ENCODE measurements at places on chromosomes 5 and 9.

GRCh38 chr9:88387036-88387551 is 1.1 kb upstream of the SPIN1 start:
- H3K36me3 ChIP-seq = peaks cover 2% of the 10 kb centered on the region
- H3K27me3 ChIP-seq = no peaks in the 10 kb centered on the region
- DNase-seq = peak; percentile 16

DNA sequence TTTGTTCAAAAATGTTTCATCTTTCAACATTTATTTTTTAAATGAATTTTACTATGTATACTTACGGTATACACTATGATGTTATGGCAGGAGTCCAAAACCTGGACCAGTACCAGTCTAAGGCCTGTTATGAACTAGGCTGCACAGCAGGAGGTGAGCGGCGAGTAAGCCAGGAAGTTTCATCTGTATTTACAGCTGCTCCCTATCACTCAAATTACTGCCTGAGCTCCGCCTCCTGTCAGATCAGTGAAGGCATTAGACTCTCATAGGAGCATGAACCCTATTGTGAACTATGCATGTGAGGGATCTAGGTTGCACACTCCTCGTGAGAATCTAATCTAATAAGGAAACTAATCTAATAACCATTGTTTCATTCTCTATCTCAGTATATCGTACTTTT is 715.5 kb upstream of the PTPRD start:
- H3K36me3 ChIP-seq = no peaks in the 10 kb centered on the region
- no peaks in the 10 kb centered on the region for H3K4me1 ChIP-seq
- DNase-seq = no peak
- H3K27ac ChIP-seq = no peak overlapping the region

DNA sequence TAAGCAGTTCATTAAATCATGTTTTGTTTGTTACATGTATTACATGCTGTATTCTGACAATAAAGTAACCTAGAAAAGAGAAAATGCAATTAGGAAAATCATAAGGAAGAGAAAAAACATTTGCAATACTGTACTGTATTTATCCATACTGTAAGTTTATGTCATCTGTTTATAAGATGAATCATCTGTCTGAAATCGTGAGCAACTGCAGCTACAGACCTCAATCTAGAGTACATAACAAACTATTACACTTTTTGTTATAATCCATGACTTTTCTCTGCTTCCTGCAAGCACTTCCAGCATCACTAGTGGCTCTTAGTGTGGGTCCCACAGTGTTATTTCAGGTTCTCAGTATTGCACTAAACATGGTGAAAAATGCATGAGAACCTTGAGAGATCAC is 144.4 kb upstream of the NR4A3 start:
- H3K4me1 ChIP-seq = peaks cover 18% of the 10 kb centered on the region
- no peak for DNase-seq
- H3K27ac ChIP-seq = no peak overlapping the region
- no peaks in the 10 kb centered on the region for H3K36me3 ChIP-seq
- no peak overlapping the region for H3K4me3 ChIP-seq
- H3K27me3 ChIP-seq = no peaks in the 10 kb centered on the region

- no peak overlapping the region for H3K27ac ChIP-seq
- no peaks in the 10 kb centered on the region for H3K27me3 ChIP-seq
- peaks cover 87% of the 10 kb centered on the region for H3K36me3 ChIP-seq
Measured at GRCh38 chr9:92647671-92648473, 22.1 kb downstream of the IPPK start.

GRCh38 chr5:178227929-178228328 is 4.7 kb downstream of the PHYKPL start:
- DNase-seq = no peak
- H3K4me3 ChIP-seq = no peak overlapping the region
- H3K27me3 ChIP-seq = no peaks in the 10 kb centered on the region
- H3K27ac ChIP-seq = no peak overlapping the region

DNA sequence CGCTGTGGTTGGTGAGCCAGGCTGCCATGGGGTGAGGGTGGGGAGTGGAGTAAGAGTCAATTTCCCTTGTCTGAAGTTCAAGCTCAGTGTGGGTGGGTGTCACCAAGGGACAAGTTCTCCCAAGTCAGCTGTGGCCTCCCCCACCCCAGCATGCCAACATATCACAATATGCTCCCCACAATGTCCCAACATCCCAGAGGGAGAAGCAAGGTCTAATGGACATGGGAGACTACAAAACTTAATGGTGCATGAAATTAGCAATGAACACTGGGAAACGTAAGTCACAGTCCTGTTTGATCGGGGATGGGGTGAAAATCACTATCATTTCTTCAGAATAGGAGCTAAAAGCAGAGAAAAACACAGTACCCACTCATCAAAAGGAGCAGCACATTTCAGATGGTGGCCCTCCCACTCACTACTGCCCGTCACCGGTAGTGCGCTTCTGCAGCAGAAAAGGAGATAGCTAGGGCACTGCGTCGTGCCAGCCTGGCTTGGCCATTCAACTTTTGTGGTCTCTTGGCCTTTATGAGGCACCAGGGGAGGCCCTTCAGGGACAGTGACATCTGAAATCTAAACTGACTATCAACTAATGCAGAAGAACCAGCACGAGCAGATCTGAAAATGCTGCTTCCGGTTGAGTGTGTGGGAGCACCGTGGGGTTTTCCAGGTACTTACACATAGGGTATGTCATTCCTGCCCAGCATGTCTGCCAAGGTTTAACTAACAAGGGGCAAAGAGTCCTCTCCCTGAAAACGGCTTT is 20.5 kb upstream of the NDFIP1 start:
- H3K27me3 ChIP-seq = peaks cover 34% of the 10 kb centered on the region
- H3K4me3 ChIP-seq = no peak overlapping the region
- DNase-seq = no peak
- H3K36me3 ChIP-seq = no peaks in the 10 kb centered on the region

DNA sequence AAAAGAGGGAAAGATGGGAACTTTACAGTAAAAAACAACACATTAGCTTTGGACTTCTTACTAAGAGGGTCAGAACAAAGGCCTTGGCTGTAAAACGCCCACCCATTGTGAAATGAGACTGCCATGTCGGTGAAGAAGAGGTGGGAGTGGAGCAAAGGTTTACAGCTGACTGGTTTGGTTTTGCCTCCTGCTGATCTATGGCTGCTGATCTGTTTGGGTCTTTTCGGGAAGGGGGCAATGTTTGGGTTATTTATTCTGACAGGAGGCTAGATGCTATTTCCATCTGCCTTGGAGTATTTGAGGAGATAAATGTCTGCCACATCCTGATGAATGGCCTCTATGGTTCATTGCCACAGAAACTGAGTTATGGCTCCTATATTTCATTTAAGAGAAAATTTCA is 408.7 kb downstream of the TLE4 start:
- H3K27ac ChIP-seq = no peak overlapping the region
- no peaks in the 10 kb centered on the region for H3K36me3 ChIP-seq
- no peaks in the 10 kb centered on the region for H3K27me3 ChIP-seq
- DNase-seq = no peak
- H3K4me1 ChIP-seq = no peaks in the 10 kb centered on the region

DNA sequence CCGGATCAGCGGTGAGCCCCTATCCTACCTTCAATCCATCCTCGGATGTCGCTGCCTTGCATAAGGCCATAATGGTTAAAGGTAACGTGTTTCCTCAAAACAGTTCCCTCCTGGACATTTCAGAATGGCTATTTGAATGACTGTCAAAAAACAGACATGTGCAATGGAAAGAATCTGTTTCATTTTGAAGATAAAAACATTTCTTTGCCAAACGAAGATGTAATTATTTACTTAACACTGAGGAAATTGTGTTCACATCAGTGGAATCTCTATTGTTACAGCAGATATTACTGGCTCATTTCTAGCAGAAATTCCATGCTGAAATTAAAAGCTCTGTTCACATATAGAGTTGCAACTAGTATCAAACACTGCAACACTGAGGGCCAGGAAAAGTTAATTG is 7.1 kb downstream of the ANXA1 start:
- peaks cover 7% of the 10 kb centered on the region for H3K27me3 ChIP-seq
- no peak overlapping the region for H3K4me3 ChIP-seq
- H3K4me1 ChIP-seq = no peaks in the 10 kb centered on the region
- DNase-seq = no peak
- H3K36me3 ChIP-seq = no peaks in the 10 kb centered on the region
- H3K27ac ChIP-seq = no peak overlapping the region

DNA sequence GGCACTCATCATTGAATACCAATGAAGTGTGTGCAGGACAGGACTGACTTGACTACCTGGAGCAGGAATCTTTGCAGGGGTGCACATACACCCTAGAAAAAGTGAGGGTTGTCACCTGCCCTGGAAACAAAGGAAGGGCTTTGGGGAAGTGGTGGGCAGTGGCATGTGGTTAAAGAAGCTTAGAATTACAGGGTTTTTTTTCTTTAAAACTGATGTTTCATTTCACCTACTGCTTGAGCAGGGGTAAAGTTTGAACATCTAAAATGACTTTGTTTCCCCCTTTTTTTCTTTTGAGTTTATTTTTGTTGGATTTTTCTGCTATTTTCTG is 2.0 kb upstream of the KDM3B start:
- peaks cover 44% of the 10 kb centered on the region for H3K36me3 ChIP-seq
- peak overlapping the region; percentile 57 for H3K27ac ChIP-seq
- no peak overlapping the region for H3K4me3 ChIP-seq
- peaks cover 37% of the 10 kb centered on the region for H3K4me1 ChIP-seq
- H3K27me3 ChIP-seq = no peaks in the 10 kb centered on the region
- DNase-seq = no peak

DNA sequence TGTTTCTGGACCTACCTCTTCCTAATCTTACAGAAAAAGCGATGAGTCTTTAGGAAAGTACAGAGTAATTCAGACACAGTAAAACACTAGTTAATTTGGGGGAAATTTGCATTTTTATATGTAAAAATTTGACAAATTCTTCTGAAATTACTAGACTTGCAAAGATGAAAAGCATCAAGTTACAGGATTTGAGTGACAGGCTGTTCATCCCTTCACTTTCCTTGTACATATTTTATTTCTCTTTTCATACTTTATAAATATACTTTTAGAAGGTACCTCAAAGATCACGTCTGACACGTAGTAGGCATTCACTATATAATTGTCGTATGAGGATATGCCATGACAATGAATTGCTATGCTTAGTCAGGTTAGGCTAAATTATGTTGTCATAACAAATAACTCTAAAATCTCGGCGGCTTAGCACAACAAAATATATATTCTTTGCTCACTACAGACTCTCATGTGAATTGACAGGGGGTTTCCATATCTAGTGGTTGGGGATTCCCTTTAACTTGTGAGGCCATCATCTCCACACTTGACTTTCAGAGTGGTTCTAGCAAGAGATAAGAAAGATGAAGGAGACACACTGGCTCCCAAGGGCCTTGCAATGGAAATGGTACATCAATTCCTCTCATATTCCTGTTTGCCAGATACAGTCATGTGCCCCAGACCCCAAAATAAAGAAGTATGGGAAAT is 154.1 kb upstream of the TUT7 start:
- no peak overlapping the region for H3K27ac ChIP-seq
- peaks cover 2% of the 10 kb centered on the region for H3K27me3 ChIP-seq
- no peaks in the 10 kb centered on the region for H3K4me1 ChIP-seq

DNA sequence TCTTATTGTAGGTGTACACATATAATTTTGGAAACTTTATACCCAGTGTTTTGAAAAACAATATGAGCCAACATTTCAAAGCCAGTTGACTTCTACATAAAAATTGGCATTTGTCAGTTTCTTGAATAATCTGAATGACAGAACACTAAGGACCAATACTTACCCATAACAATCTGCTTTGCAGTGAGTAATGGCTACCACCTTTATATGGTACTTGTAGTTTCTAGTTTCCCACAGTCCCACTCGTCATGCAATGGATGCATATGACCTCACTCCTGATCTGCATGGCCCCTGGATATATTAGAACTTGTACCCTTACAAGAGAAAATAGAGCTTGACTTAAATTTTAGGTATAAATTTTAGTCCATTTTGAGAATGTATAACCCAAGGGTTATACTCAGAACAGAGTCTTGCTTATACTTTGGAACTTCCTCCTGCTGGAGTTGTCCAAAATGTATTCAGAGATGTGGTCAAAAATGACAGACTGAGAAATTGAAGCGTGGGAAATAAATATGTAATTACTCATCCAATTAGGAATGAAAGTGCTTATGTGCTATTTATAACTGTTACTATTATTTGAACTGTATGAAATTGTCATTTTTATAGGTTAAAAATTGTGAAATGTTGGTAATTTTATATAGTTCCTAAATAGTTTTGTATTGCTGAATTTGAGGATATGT is 19.5 kb downstream of the XRCC4 start:
- H3K27me3 ChIP-seq = no peaks in the 10 kb centered on the region
- no peak overlapping the region for H3K27ac ChIP-seq
- H3K4me3 ChIP-seq = no peak overlapping the region
- peaks cover 12% of the 10 kb centered on the region for H3K4me1 ChIP-seq

DNA sequence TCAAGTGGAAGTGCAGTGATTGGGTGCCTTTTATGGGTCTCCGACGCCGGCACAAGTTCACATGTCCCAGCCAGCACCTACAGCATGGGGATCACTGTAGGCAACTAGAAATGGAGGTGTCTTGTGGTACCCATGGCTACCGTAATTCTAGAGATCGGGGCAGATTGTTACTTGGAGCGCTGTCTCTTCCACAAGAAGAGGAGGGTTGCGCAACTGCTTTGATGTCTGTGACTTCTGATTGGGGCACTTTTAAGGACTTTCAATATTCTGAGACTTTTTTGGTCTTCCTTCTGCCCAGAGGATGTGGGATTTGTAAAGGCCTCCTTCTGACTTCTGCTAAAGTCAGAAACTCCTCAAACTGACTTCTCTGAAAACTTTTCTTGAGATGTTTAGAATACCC is 41.9 kb downstream of the GLRX start:
- no peaks in the 10 kb centered on the region for H3K36me3 ChIP-seq
- no peak overlapping the region for H3K4me3 ChIP-seq
- H3K4me1 ChIP-seq = peaks cover 7% of the 10 kb centered on the region
- no peak overlapping the region for H3K27ac ChIP-seq
- no peaks in the 10 kb centered on the region for H3K27me3 ChIP-seq

DNA sequence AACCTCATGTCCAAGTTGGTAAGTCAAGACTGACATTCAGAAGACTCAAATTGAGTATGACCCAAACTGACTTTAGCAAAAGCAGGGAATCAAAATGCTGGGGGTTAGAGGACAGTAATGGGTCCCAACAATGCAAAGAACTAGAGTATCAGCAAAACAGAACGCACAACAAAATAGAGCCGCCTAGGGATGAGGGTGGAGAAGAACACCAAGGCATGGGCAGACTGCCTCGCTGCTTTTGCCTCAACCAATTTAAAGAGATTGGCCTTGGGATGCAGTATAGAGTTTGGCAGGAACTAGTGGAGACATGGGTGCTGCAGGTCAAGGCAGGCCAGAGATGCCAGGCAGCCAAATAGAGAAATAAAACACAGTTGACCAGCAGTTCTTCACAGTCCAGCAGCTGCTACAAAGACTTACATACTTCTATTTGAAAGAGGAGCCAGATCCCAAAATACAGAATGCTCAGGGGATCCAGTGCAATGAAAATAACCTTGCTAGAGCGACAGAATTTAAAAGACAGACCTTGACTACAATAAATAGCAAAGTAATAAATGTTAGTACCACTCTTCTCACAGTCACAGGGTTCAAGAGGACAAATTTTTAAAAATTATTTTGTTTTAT is 83.9 kb upstream of the NIPBL start:
- H3K4me1 ChIP-seq = peaks cover 9% of the 10 kb centered on the region
- no peak for DNase-seq
- H3K36me3 ChIP-seq = no peaks in the 10 kb centered on the region
- H3K27ac ChIP-seq = no peak overlapping the region
- H3K4me3 ChIP-seq = no peak overlapping the region
- H3K27me3 ChIP-seq = peaks cover 6% of the 10 kb centered on the region
